ENCODE measurements at places on chromosomes 5 and 9.

GRCh38 chr9:136119061-136119882, 597 bp upstream of the TMEM250 start:
- DNase-seq = no peak

- no peak for DNase-seq
Observed at GRCh38 chr9:5002811-5003210, 17.7 kb downstream of the JAK2 start.

GRCh38 chr5:148730270-148730669, 75.9 kb upstream of the HTR4 start:
- DNase-seq = no peak

- DNase-seq = no peak
Observed at GRCh38 chr5:128637031-128637430, 99.0 kb upstream of the FBN2 start.

DNA sequence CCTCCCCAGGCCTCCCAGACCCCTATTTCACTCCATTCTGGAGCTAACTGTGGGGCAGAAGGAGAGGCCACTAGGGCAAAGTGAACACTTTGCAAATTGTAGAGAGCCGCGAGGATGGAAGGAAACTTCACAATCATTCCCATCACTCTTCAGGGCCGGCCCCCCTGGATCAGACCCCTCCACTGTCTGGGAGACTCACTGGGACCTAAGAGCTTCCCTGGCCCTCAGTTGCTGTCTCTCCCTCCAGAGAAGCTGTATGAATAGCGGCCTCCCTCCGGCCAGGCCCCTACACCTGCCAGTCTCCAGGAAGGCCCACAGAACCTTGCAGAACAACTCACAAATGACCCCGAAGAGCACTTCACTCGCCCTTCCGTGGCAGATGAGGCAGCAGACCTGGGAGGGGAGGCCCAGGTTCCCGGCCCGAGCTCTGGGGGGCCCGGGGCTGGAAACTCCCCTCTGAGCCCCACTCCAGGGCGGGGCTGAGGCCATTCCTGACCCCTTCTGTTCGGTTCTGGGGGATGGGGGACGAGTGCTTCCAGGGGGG, 141.9 kb upstream of the IER5L start:
- DNase-seq = no peak

GRCh38 chr5:60494635-60495034, 205.3 kb downstream of the DEPDC1B start:
- no peak for DNase-seq

DNA sequence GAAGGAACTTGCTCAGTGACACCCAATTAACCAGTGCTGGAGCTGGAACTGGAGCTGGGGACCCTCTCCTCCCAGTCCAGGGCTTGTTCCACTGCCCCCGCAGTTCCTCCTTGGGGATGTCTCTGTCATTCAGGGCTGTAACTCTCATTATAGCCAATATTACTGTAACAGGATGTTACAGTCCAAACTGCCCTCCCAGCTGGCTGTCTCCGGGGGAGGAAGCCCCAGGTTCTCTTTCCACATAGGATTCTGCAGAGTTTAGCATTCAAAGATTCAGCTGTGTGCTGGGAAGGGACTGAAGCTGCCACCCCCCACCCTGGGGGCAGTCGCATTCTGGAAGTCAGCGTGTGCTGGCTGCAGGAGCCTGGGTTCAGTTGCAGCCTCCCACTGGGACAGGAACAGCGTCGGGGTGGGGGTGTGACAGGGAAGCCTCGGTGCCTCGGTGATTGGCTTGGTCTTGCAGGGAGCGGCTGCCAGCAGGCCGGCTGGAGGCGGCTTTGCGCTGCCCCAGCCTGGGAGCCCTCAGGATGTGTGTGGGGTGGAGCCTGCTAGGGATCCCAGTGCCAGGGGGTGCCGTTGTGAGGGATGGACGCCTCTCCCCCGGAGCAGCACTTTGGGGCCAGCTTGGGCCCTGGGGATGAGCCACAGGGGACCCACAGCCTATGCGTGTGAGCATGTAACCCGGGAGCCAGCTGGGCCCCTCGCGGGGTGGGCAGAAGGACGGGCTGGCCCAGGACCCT, 101.1 kb downstream of the RGS3 start:
- no peak for DNase-seq

GRCh38 chr5:41263335-41263734, 50.0 kb upstream of the C6 start:
- DNase-seq = no peak

- DNase-seq = no peak
Observed at GRCh38 chr9:32644698-32645097, 9.2 kb upstream of the TAF1L start.

- DNase-seq = no peak
Observed at GRCh38 chr9:94760660-94761059, 34.2 kb downstream of the AOPEP start.

DNA sequence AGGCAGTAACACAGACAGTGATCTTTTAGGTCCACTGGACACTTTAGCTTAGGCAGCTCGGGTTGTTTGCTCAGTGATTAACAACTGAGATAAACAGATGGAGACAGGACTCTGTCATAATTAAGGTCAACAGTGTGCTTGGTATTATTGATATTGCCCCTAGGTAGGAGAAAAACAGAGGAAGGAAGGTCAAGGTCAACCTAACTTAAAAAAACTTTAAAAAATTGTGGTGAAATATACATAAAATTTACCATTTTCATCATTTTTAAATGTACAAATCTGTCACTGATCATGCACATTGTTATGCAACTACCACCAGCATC, 2.1 kb upstream of the HSPA4 start:
- DNase-seq = no peak

DNA sequence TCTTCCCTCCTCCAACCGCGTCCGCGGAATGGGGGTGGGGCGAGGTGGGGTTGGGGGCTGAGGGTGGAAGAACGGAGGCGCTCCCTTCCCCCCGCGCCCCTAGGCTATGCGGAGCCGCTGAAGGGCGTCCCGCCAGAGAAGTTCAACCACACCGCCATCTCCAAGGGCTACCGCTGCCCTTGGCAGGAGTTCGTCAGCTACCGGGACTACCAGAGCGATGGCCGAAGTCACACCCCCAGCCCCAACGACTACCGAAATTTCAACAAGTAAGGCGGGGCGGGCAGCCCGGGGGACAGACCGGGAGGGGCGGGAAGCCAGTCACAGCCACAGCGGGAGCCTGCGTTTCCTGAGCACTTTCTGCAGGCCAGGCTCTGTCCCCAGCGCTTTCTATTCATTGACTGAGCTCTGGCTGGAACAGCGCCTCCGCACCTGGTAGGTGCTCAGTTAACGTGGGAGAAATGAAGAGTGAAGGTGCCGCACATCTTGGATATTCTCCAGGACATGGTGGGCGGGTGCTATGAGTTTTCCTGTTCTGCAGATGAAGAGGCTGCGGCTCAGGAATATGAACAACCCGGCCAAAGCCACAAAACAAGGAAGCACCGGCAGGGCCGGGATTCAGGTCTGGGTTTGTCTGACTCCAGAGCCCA, 11.3 kb downstream of the MYOZ3 start:
- no peak for DNase-seq

DNA sequence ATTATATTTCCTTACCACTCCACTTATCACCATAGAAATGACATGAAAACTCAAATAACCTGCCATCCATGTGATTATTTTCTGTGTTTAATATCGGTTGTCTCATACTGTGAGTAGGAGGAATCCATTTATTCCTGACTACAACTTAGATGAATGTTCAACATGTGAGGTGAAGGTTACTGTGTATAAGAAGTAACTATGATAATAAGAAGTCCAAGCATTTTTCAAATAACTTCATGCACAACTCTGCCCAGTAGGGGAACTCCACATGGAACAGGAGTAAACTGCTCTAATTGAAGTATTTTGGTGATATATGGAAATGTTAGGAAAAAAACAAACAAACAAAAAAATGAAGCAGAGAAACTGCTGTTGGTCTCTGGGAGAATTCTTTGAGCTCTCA, 447.5 kb upstream of the GRIN3A start:
- DNase-seq = no peak

- peak; percentile 81 for DNase-seq
Observed at GRCh38 chr9:128902351-128903078, 18.3 kb upstream of the PHYHD1 start.

- no peak for DNase-seq
Observed at GRCh38 chr5:101431201-101431600, 528.1 kb upstream of the ST8SIA4 start.

DNA sequence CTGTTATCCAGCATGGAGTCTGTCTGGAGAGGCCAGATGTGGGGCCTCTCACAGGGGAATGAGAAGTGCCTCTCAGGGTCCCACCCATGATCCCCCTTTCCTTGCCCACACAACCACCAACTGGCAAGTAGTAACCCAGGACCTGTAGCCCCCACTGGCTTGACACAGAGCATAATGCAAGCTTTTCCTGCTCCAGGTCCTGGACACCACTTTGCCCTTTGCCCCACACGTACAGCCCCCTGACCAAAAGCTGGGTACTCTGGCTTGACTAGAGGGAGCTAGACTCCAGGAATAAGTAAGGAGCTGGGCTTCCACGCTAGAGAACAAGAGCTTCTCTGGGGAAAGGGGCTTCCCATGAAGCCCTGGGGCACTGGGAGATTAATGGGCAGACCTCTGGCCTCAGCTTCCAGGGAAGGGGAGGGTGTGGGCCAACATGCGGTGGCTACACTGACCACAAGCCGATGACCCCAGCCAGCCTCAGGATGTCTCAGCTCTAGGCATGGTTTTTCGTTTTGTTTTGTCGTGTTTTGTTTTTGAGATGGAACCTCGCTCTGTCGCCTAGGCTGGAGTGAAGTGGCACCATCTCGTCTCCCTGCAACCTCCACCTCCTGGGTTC, 109.5 kb downstream of the C9orf50 start:
- DNase-seq = no peak

DNA sequence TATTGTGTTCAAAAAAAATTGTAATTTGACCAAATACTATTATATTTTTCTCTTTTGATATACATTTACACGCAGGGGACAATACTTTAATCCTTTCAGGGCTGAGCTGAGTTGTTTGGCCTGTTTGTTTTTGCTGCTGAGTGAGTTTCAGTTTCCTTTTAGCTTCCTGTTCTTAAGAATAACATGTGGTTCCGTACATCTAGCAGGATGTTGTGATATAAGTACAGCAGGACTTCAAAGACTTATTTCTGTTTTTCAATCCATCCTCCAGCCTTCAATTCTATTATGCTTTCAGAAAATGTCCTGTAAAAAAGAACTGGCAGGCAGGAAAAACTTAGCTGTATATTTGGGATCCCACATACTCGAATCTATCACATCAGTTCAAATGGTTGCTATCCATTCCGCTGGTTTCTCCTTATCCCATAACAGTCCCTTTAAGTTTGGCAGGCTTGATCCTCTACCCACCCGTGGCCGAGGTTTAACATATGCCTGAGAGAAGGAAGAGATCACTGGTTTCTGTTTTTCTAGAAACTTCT, 1037.3 kb upstream of the ACO1 start:
- DNase-seq = no peak

- no peak for DNase-seq
Observed at GRCh38 chr5:22887566-22887965, 34.4 kb upstream of the CDH12 start.

DNA sequence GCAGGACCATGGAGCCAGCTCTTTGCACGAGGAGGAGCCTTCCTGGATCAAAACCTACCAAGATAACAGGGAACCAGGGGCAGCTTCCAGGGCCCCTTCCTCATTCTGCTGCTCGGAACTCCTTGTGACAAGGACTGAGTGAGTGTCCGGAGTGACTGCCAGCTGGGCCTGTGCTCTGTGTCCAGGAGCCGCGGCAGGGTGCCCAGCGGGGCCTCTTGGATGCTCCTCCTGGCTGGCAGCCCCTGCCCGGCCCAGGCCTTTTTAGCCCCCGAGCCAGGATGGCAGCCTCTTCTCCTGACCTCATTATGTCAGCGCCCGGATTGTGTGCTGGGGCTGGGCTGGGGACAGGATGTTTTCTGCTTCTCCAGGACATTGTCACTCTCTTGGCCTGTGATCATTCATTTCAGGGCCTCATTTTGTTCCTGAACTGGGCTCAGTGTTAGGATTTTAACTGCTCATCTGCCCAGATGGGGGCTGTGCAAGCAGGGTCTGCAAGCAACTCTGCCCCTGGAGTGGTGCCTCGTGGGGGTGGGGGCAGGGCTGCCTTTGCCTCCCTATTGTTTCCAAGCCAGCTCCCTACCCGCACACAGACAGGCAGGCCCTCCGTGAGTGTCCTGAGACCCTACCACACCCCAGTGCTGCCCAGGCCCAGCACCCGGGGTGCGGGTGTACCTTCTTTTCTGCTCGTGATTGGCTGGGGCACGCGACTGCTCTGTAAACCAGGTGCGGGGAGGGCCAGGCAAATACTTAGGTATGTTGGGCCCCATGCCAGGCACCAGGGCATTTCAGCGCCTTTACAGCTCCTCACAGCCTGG, 161.6 kb downstream of the COL23A1 start:
- DNase-seq = no peak

DNA sequence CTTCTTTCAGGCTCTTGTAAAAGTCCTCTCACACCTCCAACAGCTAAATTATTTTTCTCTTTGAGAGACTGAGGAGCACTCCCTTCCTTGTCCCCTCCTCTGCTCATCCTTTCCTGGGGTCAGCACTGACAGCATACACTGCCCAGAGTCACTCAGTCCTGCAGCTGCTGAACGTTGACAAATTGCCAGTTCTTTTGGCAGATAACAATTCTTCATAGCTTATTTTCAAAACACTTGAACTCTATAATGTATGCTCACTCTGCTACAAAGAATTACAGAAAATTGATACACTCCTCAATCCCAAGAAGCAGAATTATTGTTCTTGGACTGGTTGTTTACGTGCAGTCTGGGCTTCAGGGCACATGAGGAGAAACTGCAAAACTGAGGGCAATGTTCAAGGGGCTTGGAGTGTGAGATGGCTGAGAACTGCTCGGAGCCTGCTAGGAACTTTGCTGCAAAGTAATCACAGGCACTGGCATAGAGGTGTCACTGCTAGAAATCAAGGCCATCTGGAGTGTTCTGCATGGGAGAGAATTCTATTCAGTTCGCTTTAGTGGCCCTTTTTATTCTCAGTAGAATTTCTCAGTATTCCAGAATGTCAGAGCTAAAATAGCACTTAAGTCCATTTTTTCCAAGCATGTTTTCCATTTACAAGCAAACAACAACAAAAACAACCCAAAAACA, 96.4 kb upstream of the SPOCK1 start:
- no peak for DNase-seq

DNA sequence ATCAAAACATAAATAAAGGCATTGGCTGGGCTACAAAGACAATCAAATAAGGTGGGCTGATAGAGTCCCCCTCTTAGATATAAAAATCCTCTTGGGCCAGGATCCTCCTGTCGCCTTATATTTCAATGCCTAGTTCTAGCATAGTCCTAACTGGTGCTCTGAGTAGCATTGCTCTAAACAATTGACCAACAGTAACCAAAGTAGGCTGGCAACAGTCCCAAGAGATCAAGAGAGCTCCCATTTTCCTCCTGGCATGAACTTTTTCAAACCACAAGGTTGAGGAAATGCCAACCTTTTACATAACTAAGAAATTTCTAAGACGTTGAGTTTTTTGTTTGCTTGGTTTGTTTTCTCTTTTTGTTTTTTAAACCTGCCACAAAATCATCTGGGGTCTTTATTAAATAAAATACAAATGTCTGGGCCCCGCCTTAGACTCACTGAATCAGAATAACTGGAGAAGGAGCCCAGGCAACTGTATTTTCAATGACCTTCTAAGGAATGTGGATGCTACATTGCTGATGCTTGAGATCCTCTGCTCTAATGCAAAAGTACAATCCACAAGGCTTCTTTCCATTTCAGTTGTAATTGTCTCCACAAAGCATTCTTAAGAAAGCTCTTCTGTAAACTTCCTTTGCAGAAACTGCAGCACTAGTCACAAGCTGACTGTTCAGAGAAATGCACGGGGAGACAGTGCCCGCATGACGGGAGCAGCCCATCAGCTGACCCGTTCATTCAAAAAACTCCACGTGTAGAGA, 2.9 kb downstream of the SLC45A2 start:
- DNase-seq = no peak

All from stimulated activated CD4-positive, alpha-beta T cell treated with anti-CD3 and anti-CD28 coated beads, Interleukin-12 subunit alpha, Interleukin-12 subunit beta, amount 100 ng/mL, for 24 hours (primary cell).